GM18507 (cell line): ENCODE measurements at places on chromosomes 6 and 20.
A peak's percentile ranks its signal among the peaks of the same experiment; 100 is the strongest.

GRCh38 chr20:51651921-51652549 is 109.5 kb upstream of the NFATC2 start:
- DNase-seq = no peak

- DNase-seq = no peak
Measured at GRCh38 chr20:49887251-49888211, 27.8 kb downstream of the SPATA2 start.

- no peak for DNase-seq
Measured at GRCh38 chr6:155152211-155153076, 111.4 kb upstream of the CLDN20 start.

DNA sequence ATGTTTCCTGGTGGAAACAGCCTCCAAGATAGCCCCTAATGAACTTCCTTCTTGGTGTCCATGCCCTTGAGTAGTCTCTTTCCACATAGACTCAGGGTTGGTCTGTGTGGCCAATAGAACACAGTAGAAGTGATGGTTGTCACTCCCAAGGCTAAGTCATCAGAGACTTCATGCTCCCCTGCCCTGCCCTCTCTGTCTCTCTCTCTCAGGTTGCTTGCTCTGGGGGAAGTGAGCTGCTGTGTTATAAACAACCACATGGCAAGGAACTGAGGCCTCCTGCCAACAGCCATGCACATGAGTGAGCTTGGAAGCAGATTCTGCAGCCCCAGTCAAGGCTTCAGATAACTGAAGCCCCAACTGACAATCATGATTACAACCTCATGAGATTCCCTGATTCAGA is 85.3 kb upstream of the SLC22A16 start:
- no peak for DNase-seq

- DNase-seq = no peak
Measured at GRCh38 chr6:125529061-125529460, 220.4 kb upstream of the HEY2 start.

- no peak for DNase-seq
Measured at GRCh38 chr6:128029826-128030225, 129.0 kb upstream of the THEMIS start.

GRCh38 chr6:52522151-52522626 is 54.7 kb downstream of the TRAM2 start:
- DNase-seq = no peak

- DNase-seq = no peak
Measured at GRCh38 chr6:71262914-71263313, 25.7 kb upstream of the OGFRL1 start.

DNA sequence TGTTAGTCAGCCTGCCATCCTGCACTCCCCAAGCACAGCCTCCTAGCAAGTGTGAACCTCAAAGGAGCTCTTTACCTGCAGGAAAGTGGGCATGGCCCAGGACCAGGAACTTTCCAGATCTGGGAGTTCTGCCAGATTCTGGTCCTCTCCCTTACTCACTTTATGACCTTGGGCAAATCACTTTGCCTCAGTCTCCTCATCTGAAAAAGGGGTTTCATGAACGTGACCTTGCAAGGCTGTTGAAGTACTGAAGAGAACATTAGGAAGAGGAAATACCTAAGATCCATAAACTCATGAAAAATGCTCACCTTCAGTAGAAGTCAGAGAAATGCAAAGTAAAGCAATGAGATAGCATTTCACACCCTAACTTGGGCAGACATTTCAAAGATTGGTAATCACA is 26.8 kb upstream of the DSN1 start:
- no peak for DNase-seq

- no peak for DNase-seq
Measured at GRCh38 chr6:80183019-80183795, 76.7 kb downstream of the BCKDHB start.

DNA sequence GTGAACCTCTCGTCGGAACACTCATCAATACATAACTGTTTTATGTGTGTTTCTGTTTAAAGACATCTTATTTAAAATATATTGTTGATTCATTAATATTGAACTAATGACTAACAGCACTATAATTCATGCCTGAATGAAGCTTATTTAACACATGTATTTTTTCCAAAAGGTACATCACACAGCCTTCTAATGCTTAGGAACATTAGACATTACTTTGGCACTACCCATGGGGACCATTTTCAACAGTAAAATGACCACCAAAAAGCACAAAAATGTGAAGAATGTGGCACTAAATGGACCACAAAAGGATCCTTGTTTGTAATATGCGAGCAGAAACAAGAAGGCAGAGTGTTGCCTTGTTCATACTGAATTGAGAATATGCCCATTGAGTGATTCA is 109.2 kb downstream of the CEP57L1 start:
- DNase-seq = no peak

GRCh38 chr20:35988910-35989463 is 20.6 kb downstream of the CNBD2 start:
- DNase-seq = no peak

DNA sequence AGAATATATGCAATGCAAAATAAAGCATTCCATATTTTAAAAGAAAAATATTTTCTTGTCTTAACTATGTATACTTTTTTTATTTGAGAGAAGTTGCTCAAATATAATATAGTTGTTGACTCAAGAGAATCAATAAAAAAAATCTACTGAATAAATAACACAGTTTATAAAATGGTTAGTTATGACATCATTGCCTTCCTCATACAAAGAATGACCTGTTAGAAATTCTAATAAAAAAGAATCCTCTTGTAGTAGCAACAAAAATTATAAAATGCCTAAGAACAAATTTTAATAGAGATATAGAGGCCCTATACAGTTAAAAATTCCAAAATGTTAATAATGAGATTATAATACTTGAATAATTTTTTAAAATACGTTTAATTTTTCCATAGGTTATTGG is 96.5 kb upstream of the AHI1 start:
- no peak for DNase-seq

GRCh38 chr6:5681480-5681879 is 325.2 kb downstream of the NRN1 start:
- no peak for DNase-seq

DNA sequence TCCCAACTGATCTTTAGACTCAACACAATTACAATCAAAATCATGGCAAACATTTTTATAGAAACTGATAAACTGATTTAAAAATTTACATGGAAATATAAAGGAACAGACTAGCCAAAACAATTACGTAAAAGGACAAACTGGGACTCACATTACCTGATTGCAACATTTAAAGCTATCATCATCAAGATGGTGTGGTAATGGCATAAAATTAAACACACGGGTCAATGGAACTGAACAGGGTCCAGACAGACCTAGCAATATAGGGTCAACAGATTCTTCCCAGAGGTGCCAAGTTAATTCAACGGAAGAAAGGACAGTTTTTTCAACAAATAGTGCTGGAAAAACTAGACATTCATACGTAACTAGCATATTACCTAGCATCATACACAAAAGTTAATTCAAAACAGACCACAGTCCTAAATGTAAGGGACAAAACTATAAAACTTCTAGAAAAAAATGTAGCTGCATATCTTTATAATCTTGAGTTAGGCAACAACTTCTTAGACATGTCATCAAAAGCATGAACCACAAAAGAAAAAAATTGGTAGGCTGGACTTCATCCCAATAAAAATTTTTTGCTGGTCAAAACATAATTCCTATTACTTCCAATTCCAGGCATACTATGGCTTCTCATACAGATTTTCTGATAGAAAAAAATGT is 147.4 kb upstream of the BEND6 start:
- DNase-seq = no peak

DNA sequence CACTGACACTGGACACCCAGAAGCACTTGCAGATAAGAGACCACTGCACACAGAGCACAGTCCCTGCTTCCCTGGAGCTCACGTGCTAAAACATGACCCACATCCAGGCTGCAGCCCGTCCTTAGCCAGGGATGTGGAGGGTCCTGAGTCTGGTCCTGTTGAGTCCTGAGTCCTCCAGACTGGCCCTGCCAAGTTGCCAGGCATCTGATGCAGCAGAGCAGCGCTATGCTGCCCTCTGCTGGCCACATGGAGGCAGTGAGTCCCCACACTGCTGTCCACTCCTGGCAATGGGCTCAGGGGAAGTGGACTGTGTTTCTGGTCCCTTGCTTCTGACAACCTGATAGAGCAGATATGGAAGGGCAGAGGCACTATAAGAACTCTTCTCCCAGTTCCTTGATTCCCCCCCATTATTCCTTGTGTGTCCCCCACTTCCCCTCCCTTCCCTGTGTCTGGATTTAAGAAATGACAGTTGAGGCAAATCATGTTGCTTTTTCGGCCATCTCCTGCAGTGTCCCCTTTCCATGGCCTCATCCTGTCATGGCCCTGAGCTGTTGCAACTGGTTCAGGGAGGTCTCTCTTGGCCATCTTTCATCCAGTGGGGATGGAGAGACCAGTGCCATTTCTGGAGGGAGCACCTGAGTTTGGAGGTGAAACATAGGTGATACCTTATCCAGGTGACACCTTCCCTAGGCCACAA is 86.0 kb downstream of the DHX35 start:
- DNase-seq = peak; percentile 65

DNA sequence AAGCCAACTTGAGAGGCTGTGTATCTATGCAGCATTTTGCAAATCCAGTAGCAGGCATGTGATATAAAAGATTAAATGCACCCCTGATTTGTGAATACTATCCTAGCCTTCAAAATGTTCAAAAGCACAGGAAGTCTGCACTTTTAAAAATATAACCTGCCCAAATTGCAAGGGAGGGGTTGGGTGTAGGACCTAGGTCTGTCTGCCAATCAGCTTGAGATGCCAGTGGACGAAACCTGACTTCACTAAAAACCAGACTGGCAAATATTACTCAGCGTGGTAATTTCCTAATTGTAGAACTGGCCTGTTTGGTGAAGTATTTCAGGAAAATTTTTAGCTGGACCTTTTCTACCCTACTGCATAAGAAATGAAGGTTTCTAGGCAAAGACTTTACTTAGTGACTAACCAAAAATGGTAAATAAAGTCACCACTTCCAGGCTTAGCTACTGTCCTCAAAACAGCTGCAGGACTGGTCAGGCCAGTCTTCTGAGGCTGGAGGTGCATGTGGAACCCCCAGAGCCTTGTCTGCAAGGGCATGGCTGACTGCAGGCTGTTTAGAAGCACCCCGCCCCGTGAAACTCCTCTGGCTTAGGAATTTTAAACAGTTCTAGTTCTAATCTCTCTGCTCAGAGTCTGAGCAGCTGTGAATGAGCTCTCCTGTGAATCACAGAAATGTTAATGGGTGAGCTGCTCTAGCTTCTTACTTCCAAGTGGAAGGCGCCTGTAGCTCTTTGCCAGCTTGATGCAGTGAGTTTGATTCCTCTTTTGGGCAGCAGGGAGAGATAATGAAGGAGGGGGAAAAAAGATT is 104.4 kb upstream of the ESR1 start:
- no peak for DNase-seq

DNA sequence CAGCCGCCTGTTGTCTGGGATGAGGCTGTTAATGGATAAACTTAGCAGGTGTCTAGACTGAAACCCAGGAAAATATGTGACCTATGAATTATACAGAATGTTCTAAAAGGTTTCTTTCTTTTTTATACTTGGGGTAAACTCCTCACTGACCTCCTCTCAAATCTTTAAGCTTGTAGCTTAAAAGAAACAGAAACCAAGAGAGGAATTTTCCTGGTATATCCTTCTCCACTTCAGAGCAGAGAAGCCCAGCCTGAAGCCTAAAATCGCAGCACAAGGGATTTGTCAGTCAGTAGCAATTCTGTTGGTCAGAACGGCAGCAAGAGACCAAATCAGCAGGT is 99.4 kb upstream of the RIPOR2 start:
- DNase-seq = no peak

- no peak for DNase-seq
Measured at GRCh38 chr6:159097256-159097655, 52.5 kb upstream of the TAGAP start.

DNA sequence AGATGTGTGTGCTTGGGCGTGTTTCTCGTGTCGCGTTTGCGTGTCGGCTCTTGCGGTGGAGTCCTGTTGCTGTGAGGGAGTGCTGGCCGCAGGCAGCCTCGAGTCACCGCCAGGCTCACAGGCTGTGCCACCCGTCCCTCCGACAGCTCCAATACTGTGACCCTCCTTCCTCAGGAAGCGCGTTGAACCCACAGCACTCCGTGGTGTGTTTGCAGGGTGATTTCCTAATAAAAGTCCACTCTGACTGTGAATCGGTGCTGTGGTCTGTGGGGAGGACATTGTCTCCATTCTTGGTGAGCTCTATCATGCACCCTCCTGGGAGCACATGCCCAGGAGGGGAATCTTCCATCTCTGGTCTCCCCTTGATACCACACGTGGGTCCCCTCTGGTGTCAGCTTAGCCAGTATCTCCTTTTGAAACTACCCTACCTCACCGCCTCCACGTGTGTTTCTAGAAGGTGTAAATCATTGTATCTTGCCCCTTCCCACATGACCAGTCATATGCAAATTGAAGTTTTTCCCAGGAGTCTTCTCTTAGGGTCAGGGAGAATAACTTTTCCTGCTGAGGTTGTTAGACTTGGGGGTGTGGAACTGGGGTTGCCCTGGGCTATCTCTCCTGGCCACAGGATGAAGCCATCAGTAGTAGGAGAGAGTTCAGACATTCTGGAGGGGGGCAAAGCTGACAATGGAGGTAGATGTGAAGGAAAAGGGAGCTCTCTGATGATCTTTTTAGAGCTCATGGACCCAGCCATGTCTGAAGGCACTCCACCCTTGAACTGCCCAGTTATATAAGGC is 13.3 kb upstream of the PCMTD2 start:
- no peak for DNase-seq

GRCh38 chr6:72974276-72974675 is 251.0 kb downstream of the KHDC1L start:
- no peak for DNase-seq

DNA sequence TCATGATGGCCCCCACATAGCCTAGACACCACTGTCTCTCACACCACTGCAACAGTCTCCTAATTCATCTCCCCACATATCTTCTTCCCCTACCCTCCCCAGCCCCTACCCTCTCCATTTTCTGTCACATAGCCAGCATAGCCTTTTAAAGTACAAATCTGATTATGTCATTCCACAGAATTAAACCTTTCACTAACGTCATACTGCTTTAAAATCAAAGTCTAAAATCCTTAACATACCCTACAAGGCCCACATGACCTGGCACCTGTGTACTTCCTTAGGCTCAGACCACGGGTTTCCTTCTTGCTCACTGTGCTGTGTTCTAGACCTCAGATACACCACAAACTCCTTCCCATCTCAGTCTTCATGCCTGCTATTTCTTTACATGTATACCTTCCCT is 5.9 kb downstream of the OSTM1 start:
- DNase-seq = no peak

- DNase-seq = no peak
Measured at GRCh38 chr20:63945031-63945658, 11.1 kb downstream of the UCKL1 start.

- DNase-seq = peak; percentile 55
Measured at GRCh38 chr6:166275714-166276166, 32.5 kb downstream of the PRR18 start.
